Endothelial cell (in vitro differentiated cells): ENCODE measurements at places on chromosomes 6 and 20.

- no peak for DNase-seq
These were observed 100.0 kb upstream of the CITED2 start for GRCh38 chr6:139474145-139475108.

DNA sequence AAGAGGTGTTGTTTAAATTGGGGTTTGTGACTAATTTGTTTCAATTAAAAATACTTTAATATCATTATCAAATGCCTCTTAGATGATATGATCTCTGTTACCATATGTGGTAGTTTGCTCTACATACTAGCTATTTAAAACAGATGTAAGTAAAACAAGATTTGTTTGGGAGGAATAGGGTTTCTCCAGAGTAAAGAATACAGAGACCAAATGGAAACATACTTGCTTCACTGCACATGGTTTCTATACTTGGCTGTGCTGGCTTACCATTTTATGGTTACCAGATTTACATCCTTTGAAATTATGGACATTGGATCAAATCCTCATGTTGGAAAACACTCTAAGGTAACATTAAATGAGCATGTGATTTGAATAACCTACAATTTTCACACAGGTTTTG lies 588.3 kb downstream of the CD109 start:
- no peak for DNase-seq

GRCh38 chr20:11880680-11881079 lies 37.0 kb upstream of the BTBD3 start:
- no peak for DNase-seq

- DNase-seq, result no peak
These were observed 610.5 kb downstream of the TFAP2B start for GRCh38 chr6:51429017-51429712.

DNA sequence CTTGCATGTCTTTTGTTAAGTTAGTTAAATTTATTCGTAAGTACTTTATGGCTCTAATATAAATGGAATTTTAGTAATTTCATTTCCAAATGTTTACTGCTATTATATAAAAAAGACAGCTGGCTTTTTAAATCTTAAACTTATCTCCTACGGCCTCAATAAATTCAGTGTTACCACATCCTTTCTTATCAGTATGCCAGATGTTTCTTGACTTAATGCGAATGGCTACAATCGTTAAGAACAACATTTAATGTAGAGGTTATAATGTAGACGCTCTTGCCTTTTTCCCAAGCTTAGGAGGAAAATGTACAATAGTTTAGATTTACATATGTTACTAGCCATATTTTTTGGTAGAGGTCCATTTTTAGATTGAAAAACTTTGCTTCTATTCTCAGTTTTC lies 659.4 kb downstream of the TENT5A start:
- DNase-seq, result no peak

- no peak for DNase-seq
These were observed 59.4 kb downstream of the ME1 start for GRCh38 chr6:83371423-83371822.

DNA sequence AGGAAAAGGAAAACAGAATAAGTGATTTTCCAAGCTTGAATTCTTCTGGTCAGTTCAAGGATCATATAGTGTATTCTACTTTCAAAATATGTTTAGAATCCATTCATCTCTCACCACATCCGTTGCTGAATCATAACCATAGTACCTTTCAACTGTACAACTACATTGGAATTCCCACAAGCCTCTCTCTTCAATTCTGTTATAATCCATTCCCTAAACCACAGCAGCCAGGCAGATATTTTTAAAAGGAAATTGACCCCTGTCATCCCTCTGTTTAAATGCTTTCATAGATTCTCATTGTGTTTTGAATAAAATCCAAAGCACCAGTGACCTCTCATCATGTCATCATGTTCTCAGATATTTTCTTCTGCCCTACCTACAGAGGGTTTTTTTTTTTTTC lies 412.7 kb downstream of the GRIK2 start:
- DNase-seq, result no peak

DNA sequence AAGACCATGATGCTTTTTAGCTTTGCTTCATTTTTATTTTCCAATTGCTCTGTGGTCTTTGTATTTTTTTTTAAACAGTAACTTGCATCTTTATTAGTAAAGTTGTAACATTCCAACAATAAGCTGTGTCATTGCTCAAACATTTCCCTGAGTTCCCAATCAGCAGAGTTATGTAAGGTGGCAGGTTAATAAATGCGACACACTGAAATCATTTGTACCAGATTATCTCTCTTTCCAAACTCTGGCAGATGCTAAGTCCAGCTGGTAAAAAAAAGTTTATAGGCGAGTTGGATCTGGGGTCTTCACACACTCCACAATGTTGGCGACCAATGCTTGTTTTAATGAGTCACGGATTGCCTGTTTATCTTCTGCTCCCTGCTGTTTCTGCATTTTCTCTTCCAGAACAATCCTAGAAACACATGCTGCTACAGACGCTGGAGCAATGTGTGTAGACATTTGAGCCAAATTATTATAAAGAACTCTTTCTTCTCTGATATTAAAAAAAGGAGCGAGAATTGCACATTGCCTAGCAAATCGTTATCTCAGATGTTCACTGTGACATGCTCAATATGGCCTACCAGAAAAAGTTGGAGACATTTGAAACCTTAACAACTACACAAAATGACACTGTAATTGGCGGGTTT lies 113.6 kb upstream of the IFNGR1 start:
- DNase-seq, result no peak
